Hematopoietic multipotent progenitor cell treated with erythropoietin and hydrocortisone succinate and interleukin-3 and kit ligand, for 15 days (in vitro differentiated cells): ENCODE measurements at places on chromosomes 1 and 21.

- DNase-seq, result no peak
Measured at GRCh38 chr1:55034476-55035133, 4.7 kb upstream of the PCSK9 start.

- no peak for DNase-seq
Measured at GRCh38 chr21:37159053-37159776, 86.2 kb downstream of the TTC3 start.

- DNase-seq, result no peak
Measured at GRCh38 chr1:106517224-106517623, 539.2 kb upstream of the PRMT6 start.

- DNase-seq, result no peak
Measured at GRCh38 chr1:99529002-99529401, 116.9 kb upstream of the PALMD start.

DNA sequence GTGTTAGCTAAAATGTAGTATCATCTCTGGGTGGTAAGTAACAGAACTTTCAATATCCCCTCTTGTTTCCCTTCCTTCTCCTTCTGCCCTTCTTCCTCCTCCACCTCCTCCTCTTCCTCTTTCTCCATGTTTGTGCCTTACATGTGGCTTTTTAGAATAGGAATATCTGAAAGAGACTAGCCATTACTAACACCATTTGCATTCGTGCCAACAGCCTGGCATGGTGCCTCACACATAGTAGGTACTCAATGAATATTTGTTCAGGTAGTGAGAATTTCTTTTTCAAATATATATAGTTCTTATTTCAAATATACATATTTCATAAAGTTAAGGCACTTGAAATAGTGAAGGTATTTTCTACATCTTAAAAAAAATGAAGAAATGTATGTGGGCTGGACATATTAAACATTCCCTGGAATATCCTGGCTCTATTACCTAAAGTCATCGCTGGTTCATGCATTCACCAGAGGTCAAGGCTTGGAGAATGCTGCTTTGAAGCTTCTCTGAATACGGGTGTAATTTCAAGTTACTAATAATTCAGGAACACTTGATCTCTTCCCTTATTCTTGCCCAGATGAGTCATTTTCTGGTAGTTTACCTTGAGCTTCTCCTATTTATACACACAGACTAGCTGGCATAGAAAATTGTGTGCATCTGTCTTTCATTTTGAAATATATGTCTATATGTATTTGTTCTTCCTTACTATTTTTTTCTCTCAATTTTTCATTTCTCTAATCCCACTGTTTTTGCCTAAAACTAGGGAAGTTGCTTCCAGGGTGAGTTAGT is 319.4 kb downstream of the TGFB2 start:
- no peak for DNase-seq

- no peak for DNase-seq
Measured at GRCh38 chr1:58031416-58031815, 515.1 kb downstream of the OMA1 start.

DNA sequence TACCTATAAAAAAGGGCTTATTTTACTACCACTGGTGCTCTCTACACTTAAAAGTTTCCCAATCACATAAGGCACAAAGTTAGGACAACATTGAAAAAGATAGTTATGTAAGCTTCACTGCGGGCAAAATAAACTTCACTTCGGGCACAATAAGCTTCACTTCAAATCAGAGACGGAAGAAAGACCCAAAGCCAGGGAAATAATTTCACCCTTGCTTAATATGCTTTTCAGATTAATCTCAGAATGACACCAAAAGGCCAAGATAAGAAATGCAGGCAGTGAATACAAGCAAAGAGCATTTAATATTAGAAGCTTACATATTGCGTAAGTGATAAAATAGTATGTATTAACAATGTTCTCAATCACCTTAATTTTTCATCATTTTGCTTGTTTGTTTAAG is 444.2 kb downstream of the SETD4 start:
- DNase-seq, result no peak

DNA sequence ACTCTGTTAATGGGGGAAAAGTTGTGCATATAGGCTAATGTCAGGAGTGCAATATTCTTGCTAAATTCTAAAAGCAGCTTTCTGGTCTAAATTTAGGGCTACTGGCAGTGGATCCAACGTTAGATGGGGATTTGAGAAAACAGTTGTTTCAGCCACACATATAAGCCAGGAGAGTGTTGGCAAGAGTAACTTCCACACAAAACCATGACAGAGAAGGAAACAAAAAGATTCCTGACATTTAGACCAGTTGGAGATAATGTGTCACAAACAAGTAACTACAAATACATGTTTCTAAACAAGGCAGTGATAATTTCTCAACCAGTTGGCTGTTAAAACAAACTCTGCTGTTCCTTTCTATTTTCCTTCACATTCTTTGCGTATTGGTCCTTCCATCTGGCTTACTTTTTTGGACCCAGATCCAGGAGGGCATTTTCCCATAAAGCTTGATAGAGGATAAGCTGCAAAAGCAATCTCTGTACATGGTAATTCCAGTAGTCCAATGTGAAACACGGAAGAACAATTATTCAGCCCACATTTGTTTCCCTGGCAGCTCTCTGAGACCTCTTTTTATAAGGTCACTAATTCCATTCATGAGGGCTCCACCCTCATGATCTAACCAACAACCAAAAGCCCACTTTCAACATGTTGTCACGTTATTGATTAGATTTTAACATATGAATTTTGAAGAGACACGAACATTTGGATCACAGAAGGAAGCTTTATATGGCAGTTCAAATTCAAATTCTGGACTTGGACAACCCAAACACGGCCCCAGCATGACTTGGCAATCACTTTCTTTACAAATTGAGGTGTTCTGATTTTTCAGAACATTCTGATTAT is 1888.6 kb downstream of the MRPL39 start:
- no peak for DNase-seq

- DNase-seq, result no peak
Measured at GRCh38 chr1:29540801-29541357, 304.6 kb downstream of the PTPRU start.

GRCh38 chr21:36965720-36966065 is 776 bp downstream of the HLCS start:
- no peak for DNase-seq

GRCh38 chr1:211382182-211382713 is 55.6 kb downstream of the TRAF5 start:
- DNase-seq, result no peak

GRCh38 chr1:81551946-81552345 is 248.8 kb upstream of the ADGRL2 start:
- no peak for DNase-seq

DNA sequence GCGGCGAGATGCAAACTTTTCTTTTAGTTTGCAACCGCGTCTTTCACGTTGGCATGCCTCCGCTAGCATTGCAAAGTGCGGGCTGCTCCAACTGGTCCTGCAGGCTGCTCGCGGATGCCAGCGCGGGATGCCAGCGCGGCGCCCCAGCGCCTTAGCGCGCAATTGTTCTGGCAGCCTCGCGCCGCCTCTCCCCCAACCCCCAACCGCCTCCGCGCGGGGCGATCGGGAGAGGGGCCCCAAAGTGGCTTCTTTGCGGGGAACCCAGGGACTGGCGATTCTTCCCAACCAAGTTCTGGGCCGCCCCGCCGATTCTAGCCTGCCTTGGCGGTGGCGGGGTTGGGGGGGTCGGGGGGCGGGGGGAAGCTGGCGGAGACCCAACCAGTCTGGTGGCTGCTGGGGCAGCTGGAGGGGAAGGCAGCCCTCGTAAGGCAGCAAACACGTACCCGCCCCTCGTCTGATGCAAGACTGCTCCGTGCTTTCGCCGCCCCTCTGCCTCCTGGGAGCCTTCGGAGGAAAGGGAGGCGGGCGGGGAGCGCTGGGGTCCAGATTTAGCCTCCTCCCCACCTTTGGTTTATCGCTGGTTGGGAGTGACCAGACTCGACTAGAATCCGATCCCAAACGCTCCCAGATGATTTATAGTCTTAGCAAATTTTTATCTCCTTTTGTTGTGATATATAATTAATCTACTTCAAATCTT is 756 bp downstream of the PHGDH start:
- no peak for DNase-seq

DNA sequence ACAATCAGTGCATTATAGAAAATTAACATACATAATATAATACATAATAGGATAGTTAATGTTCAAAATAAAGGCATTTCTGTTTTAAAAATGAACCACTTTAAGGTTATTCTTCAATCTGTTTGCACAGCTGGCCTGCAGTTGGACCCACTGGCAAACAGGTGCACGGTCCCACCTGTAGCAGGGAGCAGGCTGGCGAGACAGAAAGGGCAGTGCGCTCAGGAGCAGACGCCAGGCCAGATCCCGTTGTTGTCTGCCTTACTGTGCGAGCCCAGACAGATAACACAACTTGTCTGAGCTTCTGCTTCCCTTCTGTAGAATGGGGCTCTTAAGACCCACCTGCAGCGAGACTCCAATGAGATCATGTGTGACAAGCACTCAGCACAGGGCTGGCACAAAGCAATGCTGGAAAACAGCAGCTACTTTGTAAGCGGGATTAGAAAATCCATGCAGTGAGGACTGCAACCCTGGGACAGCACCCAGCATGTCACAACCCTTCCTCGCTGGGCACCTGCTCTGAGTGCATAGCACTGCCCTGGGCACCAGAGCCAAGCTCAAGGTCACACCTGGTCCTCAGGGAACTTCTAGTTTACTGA is 33.5 kb downstream of the VPS26C start:
- no peak for DNase-seq

DNA sequence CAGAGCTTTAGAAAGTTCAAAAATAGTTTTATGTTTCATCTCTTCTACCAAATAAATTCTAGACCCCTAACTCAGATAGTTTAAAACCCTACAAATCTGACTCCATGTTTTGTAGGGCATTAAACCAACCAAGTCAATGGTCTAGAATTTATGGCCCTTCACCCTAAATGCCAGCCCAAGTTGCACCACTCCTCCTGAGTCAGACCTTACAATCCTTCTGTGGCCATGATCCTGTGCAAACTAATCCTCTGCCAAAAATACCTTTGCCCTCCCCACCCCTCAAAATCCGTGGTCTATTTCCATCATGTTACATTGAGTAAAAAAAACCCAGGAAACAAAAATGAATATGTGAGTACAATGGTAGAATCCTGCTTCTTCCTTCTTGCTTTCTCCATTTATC is 179.3 kb downstream of the NR5A2 start:
- DNase-seq, result no peak

DNA sequence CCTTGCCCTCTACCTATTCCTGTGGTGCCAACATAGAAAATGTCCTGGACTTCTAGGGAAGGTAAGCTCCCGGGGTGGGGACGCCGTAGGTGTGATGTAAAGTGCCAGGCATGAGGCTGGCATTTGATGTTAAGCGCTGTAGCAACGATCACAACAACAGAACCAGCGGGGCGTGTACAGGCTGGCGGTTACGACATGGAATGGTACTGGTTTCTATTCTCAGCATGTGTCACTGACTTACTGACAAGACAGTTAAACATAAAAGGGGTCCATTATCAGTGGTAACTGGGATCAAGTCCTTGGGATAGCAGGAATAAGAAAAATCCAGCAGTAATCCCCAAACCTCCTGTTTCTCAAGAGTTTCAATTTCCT is 58.9 kb downstream of the TGFBR3 start:
- no peak for DNase-seq

GRCh38 chr1:54027848-54028247 is 9.9 kb upstream of the LDLRAD1 start:
- no peak for DNase-seq

- DNase-seq, result no peak
Measured at GRCh38 chr1:77671836-77672235, 10.6 kb downstream of the ZZZ3 start.

DNA sequence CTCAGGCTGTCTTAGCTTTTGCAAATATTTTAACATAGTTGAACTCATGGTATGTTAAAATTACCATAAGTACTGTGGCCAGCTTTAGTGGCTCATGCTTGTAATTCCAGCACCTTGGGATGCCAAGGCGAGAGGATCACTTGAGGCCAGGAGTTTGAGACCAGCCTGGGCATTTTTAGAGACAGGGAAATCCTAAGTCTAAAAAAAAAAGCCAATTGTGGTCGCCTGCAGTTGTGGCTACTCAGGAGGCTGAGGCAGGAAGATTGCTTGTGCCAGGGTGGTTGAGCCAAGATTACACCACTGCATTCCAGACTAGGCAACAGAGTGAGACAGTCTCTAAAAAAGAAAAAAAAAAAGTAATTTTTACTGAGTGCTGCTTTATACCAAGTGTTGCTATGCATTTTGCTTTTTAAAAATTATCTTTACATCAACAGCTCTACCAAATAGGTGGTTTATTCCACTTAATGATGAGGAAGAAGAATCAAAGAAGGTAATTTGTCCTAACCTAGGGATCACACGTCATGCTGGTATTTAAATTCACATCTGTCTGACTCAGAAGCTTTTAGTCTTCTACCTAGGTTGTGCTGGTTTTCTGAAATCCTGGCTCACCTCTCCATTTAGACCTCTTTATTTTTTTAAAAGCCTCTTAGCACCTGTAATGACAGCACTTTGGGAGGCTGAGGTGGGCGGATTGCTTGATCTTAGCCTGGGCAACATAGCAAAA is 16.8 kb downstream of the PPP1R12B start:
- no peak for DNase-seq

GRCh38 chr1:30753660-30754123 is 3.9 kb downstream of the LAPTM5 start:
- DNase-seq, result no peak

- no peak for DNase-seq
Measured at GRCh38 chr1:65165269-65165993, 17.4 kb downstream of the AK4 start.

DNA sequence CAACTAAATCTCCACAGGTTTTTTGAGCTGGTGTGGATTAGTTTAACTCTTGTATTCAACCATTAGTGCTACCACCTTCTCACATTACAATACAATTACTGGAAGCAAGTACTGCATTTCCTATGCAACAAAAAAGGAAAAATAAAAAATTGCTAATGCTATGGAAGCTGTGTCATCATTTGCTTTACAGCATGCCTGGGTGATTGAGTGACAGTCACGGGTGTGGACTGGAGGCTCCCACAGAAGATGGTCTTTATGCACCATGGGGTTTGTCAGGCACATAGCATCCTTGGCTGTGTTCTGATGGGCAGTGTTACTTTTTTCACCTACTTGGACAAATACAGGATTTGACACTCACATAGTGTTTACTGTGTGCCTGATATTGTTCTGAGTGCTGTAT is 262.3 kb downstream of the TM2D1 start:
- DNase-seq, result no peak

- DNase-seq, result no peak
Measured at GRCh38 chr1:190699165-190699564, 221.5 kb upstream of the BRINP3 start.

GRCh38 chr21:15084668-15085067 is 19.9 kb upstream of the NRIP1 start:
- DNase-seq, result no peak

- DNase-seq, result peak; percentile 3
Measured at GRCh38 chr1:29736582-29737188, 500.4 kb downstream of the PTPRU start.

- DNase-seq, result no peak
Measured at GRCh38 chr1:115222616-115223402, 115.2 kb downstream of the NGF start.
